ENCODE measurements at places on chromosomes 7 and 10.

- no peak for DNase-seq
These were observed 13.6 kb downstream of the EIF4EBP2 start for GRCh38 chr10:70417568-70417967.

GRCh38 chr7:33905389-33906032 is at the start of gene BMPER:
Gene BMPER, plus strand, starts transcription at chr7:33905539. Its CDS starts 75 bp downstream, at chr7:33905614.
- peak; percentile 70 for DNase-seq

DNA sequence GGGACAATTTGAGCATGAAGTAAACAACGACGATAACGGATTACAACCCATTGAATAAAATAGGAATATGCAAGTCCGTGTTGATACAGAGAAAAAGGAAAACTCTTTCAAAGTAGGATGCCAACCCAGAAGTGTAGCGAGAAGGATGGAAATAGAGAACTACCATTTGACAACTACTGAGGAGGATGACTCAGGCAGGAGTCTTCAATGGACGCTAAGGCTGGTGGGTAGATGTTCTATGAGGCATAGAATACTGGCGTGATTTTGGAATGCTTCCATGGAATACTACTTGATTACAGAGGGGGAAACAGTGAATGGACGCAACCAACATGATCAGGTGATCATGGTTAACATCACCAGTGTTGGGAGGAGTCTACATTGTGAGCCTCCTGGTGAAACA is 828 bp upstream of the CFAP70 start:
- no peak for DNase-seq

DNA sequence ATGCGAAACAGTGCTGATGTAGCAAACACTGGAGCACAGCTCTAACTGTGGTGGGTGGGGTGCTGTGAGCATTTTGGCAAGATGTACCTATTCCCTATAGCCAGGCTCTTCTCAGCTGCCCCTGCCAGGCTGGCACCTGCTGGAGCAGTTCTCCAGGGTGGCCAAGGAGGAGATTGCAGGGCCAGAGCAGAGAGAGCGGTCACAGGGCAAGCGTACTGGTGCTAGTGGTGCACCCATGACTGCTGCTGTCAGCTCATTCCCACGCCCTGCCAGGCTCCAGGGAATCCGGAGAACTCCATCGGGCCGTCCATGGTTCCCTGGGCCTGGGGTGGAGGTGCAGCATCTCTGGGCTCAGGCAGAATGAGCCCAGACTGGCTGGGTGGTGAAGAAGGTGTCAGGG is 2.1 kb downstream of the COL13A1 start:
- no peak for DNase-seq

DNA sequence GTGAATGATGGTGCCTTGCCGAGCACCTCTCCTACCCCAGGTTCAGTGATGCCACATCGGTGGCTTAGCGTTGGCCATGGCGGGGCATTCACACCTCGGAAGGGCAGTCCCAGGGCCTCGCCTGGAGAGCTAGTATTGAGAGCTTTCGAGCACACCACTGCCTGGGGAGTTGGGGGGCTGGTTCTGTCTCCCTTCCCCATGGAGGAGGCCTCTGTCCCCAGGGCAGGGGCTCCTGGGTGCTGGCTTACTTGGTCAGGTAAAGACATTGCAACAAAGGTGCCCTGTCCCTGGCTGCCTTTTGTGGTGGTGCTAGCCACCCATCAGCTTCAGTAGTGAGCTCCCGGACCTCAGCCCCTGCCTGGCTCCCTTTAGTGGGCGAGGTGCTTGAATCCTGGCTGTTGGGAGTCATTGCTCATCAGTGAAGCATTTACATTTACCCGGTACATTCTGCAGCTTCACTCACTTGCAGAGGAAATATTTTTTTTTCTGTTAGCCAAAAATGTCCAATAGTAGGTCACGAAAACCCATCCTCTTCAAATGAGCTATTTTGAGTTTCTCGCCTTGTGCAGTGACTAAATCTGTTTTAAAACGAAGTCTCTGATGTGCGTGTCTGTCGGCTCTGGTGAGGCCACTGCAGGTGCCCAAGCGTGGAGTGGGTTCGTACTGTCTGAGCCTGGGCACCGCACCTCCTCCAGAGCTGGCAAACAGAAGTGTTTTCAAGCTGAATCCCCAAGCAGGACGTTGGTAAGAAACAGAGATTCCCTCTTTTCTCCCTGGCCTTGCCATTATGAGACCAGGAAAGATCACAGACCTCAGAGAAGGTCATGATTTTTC is 95.5 kb downstream of the INPP5A start:
- DNase-seq = no peak

DNA sequence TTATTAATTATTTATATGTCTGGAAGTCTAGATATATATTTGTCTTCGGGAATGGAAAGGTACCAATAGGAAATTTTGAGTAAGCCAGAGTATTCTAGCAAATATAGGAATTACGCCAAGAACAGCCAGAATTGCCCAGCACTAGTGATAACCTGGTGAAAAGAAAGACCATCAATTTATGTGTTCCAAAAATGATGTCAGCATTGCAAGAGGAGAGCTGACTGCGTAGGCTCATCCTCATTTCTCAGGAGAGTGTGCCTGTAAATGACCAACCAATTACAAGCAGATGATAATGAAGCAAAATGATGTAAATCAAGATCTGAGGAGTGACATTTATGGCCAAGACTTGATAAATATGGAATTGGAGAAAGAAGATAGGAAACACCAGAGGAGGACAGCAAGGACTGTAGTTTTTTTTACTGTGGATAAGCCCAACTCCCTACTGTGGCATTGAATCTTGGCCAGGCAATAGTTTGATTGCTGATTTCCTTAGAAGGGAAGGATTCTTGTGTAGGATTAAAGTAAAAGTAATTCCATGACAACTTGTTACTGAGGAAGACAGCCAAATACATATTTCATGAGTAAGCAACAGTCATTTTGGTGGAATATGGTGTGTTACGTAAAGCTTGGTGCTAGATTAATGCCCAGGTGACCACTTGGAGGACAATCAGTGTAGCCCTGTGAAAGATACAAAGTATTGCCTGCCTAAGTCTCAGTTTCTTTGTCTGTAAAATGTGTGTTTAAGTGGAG is 590.8 kb downstream of the AUTS2 start:
- no peak for DNase-seq

DNA sequence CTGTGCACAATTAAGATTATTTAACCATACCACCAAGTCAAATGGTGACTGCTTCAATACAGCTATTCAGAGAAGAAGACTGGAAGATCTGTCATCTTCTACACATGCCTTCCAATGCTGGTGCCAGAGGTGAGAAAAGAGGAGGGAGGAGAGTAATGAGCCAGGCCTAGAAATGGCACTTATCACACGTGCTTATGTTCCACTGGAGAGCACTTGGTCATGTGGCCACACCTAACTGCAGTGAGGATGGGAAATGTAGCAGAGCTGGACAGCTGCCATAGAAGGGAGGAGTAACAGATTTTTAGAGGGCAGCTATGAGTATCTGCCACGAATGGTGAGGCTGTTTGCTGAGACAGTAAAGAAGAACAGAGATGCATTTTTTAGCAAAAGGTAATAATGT is 77.1 kb downstream of the MPLKIP start:
- peak; percentile 17 for DNase-seq

DNA sequence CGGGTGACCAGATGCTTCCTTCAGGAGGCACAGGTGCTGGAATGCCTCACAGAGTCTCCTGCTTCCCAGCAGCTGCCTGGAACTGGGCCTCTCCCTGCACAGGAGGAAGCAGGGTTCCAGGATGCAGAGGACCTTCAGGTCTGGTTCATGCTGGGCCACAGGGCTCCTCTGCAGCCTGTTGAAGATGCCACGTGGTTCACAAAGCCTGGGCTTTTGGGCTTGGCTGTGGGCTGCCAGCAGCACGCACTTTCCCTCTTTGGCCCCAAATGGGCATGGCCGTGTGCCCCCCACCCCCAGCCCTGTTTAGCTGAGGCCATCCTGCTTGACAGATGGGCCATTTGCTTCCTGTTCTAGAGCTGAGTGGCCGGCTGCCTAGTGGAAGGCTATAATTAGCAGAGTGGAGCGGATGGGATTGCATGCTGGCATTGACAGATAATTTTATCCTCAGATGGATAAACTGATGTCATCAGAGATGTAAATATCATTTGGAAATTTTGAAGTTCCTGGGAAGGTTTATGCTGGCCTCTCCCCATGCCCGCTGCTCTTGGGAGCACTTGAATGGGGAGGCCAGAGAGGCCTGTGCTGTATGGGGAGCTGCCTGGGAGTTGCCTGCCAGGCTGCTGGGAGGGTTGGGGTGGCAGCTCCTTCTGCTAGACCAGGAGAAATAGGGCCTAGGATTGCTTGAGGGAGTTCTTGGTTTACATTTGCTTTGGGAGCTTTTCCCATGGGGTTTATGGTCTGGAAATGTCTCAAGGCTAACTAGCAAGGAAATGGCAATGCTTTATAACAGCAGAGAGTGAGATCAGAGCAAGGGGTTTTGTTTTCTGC is 28.2 kb downstream of the TSPAN15 start:
- no peak for DNase-seq

DNA sequence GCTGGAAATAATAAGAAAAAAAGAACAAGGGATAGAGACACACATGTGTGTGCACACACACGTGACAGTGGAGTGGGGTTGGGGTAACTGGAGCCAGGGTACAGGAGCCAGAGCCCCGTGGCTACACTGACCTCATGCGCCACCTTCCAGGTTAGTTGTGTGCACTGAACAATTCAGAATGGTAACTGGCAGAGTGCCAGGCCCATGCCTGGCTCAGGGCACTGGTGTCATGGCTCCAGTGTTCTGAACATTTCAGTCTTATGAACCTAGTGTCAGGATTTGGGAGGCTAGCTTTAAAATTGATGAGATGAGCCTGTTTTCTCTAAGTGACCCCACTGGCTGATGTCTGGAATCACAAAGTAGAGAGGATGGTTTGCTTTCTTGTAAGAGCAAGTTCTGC is 269.6 kb downstream of the SORCS3 start:
- DNase-seq = no peak

- peak; percentile 69 for DNase-seq
These were observed 18.3 kb downstream of the GOT1 start for GRCh38 chr10:99412099-99412498.

DNA sequence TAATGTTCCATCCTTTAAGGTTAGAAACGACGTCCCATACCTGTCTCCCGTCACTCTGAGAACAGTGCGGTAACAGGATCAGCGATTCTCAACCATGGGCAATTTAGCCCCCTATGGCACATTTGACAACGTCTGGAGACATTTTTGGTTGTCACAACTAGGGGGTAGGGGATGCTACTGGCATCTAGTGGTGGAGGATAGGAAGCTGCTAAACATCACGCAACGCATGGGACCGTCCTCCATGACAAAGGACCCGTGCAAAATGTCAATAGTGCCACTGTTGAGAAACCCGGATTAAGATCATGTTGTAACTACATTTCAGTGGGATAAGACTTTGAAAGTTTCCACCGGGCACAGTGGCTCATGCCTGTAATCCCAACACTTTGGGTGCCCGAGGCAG is 5.0 kb upstream of the PAXIP1 start:
- no peak for DNase-seq

DNA sequence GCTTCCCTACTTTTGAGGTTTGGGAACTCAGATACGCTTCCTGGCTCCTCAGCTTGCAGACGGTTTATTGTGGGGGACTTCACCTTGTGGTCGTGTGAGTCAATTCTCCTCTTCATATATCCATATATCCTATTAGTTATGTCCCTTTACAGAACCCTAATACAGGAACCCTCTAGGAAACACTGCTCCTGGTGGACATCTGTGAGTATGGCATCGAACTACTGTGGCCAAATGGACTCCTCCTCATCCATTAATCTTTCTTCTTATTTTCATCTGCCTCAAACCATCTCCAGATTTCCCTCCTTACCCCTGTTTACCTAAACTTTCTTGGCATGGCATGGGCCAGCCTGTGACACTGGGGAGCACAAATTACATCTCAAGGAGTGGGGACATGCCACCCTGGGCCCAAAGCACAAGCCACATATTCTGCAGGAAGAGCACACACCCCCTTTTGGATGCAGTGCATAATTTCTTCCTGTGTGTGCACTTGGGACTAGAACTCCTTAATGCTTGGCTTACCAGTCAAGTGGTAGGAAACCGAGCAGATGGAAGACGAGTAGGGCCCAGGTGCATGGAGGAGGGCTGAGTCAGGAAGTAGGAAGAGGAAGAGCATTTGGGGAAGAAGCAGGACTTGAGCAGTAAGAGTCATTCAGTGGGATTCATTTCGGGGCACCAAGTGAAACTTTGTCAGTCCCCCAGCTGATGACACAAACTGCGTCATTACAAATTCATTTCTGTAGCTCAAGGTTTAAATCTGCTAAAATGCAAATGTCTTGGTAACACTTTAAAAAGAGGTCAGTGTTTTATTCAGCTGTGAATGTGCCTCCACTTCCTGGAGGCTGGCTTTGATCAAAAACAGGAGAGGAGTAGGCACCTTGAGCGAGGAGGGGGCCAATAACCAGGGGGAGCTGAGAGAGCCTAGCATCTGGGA is 80.8 kb upstream of the PLXNA4 start:
- DNase-seq = no peak

GRCh38 chr10:132872658-132873057 is 69.7 kb downstream of the CFAP46 start:
- DNase-seq = no peak

- DNase-seq = no peak
These were observed 29.7 kb downstream of the PPIF start for GRCh38 chr10:79376751-79377556.

GRCh38 chr10:486206-486605 is 203.3 kb downstream of the DIP2C start:
- no peak for DNase-seq

DNA sequence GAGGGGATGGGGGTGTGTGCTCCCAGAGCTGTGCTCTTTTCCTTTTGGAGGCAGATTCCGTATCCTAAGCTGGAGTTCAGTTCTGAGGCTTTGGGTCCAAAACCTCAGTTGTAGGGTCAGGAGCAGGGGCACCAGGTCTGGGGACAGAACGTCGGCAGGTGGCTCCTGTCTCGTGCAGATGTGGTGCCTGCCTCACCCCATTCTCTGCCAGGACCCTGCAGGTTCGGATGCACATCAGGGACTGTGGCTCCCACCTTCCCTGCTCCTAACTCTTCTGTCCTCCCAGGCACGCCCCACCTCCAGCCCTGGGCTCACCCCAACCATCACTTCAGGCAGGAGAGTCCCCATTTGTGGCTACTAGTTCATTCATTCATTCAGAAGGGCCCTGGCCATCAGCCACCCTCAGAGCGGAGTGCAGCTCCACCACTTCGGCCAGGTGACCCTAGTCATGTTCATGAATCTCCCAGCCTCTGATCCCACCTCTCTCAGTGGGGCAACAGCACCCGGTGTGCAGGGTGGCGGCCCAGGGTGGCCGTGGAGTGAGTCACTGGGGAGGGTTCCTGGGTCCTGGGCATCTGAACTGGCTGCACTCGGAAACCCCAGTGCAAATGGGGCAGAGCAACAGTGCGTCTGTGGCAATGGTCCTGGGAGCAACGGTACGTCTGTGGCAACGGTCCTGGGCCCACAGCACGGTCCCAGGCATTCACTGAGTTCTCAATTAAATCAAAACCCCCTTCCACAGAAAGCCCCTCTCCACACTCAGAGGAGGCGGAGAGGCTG is 100.8 kb upstream of the FAM20C start:
- no peak for DNase-seq

- DNase-seq = no peak
These were observed 7.7 kb downstream of the PNLIP start for GRCh38 chr10:116553378-116553980.

- no peak for DNase-seq
These were observed 27.9 kb upstream of the CACNA2D1 start for GRCh38 chr7:82471351-82472020.

All from hepatocyte (in vitro differentiated cells).